ENCODE measurements at places on chromosomes 3 and 15. TPM values are rescaled to one million over a fixed set of nuclear protein-coding genes. Genes with fewer than 3 reads are reported as not detected.

GPR176 gene
- total RNA-seq: 1.7 TPM

TNFAIP8L3 gene
- 3.6 TPM for total RNA-seq

DNA sequence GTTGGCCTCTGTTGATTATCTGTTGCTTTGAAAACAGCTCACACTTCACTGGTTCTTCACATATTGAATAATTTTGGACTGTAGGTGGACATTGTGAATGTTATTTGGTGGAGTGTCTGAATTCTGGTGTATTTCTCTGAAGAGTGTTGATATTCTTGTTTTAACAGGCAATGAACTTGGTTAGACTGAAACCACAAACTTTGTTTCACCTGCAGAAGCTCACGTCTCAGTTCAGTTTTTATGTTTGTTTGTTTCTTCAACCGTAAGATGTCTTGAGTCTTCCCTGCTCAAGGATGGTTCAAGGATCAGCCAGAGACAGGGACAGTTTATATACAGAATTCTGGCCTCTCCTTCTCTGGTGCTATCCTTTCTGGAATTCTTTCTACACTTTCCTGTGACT lies 43.6 kb downstream of the C3orf20 start:
- DNase-seq: no peak

DNA sequence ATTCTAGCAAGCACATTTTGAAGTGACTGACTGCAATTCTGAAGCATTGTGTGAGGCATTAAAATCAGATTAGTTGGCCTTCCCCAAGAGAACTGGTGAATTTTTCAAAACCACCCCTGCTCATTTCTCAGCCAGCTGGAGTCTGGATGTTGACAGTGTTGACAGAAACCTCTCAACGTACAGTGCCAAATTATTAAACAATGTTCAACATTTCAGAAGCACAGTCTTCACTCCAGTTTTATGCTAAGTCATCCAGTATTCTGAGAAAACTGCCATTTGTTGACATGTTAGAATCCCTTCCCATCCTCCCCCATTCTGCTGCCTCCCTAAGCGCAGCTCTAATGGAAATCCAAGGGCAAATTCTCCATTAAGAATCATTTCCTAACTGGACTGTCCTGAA lies 369.3 kb upstream of the TRIM42 start:
- DNase-seq: no peak

DNA sequence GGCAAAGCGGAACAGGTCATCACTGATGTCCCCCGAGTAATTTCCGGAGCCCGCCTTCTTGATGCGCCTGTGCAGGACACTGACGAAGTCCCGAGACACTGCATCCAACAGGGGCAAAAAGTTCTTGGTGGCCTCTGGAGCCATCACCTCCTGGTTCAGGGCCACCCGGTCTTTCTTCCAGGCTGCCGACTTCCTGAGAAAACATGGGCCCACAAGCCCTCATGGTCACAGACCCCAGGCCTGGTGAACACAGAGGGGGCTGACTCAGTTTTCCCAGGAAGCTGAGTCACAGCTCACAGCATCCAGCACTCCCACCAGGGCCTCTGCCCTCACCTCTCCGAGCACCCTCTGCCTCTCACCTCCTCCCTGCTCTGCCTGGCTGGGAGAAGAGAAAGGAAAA lies 22.4 kb downstream of the CYP11A1 start:
- DNase-seq: no peak
